ENCODE measurements at places on chromosomes 7 and 10.

DNA sequence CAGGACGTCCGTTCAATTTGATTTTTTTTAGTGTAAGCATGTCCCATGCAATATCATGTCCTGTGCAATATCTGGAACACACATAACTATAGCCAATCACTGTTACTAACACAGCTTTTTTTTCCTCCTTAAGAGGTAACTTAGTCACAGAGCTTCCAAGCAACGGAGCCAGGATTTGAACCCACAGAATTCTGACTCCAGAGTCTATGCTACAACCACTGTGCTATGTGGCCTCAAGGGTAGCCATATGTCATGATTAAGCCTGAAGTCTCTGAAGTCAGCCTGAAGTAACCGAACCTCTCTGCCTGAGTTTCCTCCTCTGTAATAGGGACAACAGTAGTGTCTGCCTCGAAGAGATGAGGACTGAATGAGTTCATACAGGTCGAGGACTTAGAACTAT, 42.2 kb upstream of the TCF7L2 start:
- DNase-seq = no peak

- DNase-seq = no peak
Observed at GRCh38 chr7:121689749-121690148, 183.2 kb upstream of the PTPRZ1 start.

- DNase-seq = no peak
Observed at GRCh38 chr7:138460176-138460648, at the start of gene TRIM24. TSS of gene TRIM24 (plus strand) at chr7:138460259. CDS start at chr7:138460549, 290 bp downstream.

- DNase-seq = no peak
Observed at GRCh38 chr7:11557627-11558026, 274.4 kb downstream of the THSD7A start.

GRCh38 chr7:143877098-143877497, 24.9 kb downstream of the TCAF1 start:
- DNase-seq = no peak

- DNase-seq = no peak
Observed at GRCh38 chr7:102080019-102080433, 206.6 kb upstream of the SH2B2 start.

DNA sequence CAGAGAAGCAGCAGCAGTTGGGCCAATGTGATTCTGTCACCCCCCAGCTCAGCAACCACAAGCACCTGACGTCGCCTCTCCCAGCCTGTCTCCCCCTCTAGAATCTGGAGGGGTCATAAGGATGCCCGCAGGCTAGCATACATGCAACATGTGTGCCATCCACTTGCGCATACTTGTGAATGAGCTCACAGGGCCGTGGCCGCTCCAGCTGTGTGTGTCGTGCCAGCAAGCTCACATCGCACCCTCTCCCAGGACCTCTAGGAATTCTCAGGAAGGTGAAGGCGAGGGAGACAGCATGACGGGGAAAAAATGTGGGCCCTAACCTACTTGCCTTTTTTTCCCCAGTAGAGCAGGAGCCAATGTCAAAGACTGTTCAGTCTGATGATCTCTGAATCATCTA, 80.3 kb downstream of the STRA8 start:
- DNase-seq = no peak

DNA sequence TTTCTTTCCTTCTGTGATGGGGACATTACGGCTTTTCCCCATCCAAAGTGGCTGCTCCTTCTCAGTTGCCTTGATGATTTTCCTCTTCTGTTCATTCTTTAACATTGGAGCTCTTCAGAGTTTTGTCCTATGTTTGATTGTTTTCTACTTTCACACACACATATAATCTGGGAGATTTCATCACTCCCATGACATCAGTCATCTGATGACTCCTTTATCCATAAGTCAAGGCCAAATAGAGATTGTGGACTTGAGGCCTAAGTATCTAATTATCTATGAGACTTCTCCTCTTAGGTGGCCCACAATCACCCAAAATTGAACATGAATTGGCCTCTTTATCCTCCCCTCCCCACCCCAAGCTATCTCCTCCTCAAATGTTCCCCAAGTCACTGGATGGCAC, 5.3 kb upstream of the COL1A2 start:
- no peak for DNase-seq

DNA sequence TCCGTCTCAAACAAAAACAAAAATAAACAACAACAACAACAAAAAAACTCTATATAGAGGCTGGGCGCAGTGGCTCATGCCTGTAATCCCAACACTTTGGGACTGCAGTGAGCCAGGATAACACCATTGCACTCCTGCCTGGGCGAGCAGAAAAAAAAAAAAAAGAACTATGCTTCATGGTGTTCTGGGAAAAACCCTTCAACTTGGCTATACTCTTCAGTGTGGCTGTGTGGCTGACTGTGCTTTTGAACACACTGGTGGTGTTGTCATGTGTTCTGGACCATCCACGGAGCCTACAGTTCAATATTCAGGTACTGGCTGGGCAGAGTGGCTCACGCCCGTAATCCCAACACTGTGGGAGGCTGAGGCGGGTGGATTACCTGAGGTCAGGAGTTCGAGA, 26.5 kb downstream of the SNX8 start:
- DNase-seq = no peak

- no peak for DNase-seq
Observed at GRCh38 chr7:18013936-18014335, 13.7 kb downstream of the PRPS1L1 start.

DNA sequence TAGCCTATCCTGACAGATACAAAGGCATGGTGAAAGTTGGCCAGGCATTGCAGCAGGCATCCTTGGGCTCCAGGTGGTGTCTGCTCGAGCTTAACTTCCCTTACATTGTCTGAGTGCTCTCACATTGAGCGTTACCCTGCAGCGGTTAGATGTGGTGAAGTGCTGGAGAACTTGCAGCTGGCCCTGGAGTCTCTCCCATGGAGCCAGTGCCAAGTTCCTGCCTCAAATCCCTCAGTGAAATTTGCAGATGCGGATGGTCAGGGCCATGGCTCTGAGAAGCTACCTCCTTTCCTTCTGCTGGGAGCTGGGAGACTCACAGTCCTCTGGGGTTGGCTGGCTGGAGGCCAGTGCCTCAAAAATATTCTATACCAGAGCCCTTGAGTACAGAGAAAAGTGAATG, 3.3 kb upstream of the ZNF746 start:
- DNase-seq = no peak

GRCh38 chr7:47273088-47273487, 308.8 kb downstream of the TNS3 start:
- DNase-seq = no peak

DNA sequence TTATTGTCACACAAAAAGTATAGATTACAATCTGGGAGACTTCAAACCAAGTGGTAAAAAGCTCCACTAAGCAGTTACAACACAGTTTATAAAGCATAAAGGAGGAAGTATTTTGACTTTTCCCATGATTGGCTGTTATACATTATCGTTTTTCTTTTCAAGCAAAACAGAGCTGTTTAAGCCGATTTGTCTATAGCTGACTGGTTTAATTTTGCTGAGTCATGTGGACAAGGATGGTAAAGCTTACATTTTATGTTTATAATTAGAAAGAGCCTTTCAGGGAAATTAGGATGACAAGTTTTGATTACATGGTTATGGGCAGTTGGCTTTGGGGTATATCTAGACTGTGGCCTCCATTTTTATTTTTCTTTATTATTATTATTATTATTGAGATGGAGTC, 152.5 kb upstream of the STK17A start:
- DNase-seq = no peak

DNA sequence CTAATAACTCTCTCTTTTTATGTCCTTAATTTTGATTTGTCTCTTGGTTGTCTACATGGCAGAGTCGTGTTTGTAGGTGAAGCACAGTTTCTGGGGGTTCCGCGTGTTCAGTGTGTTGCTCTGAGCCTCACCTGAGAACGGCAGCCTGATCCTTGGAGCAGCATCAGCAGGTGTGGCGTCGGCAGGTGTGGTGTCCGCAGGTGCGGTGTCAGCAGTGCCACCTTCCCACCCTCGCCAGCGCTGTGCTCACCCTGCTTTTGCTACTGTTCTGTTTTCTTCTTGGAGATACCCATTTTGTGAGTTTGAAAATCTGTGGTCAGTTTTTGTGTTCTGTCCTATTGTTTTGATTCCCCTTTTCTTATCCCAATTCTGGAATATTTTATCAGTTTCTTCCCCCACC, 406.6 kb downstream of the GLRX3 start:
- DNase-seq = no peak

DNA sequence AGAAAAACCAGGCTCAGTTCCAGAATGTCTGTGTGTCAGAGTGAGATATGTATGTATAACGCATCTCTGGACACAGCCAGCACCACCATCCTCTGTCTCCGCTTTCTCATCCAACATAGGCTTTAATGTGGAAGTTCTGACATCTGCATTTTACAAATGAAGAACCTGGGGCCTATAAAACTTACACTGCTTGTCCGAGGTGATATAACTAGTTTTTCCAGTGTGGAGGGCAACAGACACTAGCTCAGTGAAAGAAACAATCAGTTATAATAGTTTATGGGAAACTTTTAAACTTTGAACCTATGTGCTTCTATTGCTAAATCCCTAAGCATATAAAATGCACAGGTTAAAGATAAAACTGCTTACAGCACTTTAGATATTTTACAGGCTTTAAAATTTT, 208.7 kb downstream of the CRPPA start:
- DNase-seq = no peak

GRCh38 chr7:156400046-156400445, 240.5 kb upstream of the RNF32 start:
- DNase-seq = no peak

- DNase-seq = no peak
Observed at GRCh38 chr10:44376472-44377099, 8.3 kb downstream of the CXCL12 start.

- DNase-seq = no peak
Observed at GRCh38 chr10:49426490-49427360, 30.8 kb upstream of the DRGX start.

DNA sequence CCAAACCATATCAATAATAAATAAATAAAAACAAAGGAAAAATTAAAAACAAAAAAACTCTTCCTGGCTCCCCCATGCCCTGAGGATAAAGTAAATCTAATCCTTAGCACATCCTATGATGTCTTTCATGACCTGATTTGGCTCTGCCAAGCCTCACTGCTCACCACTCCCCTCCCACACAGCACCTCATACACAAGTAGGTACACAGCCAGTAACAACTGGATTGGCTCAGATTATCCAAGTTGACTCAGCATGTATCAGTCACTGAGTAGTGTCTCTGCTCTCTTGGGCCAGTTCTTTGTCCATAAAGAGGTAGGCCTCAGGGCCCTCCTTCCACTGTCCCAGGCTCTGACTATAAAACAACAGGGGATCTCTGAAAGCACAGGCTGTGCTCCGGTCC, 99.6 kb downstream of the STRA8 start:
- DNase-seq = no peak

- DNase-seq = no peak
Observed at GRCh38 chr7:114784746-114785145, 137.1 kb upstream of the MDFIC start.

DNA sequence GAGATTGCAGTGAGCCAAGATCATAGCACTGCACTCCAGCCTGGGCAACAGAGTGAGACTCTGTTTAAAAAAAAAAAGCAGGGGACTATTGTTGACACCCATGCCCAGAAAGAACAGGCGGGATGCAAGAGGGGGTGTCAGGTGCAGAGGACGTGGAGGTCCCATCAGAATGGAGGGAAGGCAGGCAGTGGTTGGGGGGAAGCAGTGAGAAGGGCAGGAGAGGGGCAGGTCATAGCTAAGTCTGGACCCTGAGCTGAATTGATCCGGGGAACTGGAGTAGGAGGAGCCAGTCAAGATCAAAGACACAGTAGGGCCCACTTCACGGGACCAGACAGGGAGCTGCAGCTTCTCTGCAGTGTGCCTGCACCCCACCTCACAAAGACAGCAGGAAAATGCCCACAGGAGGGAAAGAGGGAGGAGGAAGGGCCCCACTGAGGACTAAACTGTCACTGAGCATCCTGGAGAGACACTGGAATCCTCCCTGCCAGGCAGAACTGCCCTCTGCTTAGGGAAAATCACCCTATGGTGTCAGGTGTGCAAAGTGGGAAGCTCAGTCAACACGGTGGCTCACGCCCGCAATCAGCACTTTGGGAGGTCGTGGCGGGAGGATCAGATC, 27.3 kb upstream of the ECHDC3 start:
- no peak for DNase-seq

DNA sequence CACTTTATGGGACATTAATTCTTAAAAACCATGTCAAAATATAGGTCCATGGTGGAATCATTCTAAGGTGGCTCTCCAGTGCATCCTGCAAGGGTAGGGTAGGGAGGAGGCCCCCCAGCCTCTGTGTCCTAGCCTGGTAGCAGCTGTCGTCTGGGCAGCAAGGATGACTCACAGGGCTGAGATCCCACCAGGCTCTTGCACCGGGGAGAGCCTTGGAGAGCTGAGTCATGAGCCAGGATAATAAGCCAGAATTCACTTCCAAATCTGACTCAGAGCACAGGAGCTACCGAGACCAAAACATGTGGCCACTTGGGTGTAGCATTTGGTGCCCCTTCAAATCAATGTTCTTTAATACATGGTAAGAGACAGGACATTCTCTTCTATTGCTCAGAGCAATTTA, 298.5 kb downstream of the NEBL start:
- no peak for DNase-seq

- no peak for DNase-seq
Observed at GRCh38 chr10:15349112-15349511, 22.0 kb downstream of the FAM171A1 start.

DNA sequence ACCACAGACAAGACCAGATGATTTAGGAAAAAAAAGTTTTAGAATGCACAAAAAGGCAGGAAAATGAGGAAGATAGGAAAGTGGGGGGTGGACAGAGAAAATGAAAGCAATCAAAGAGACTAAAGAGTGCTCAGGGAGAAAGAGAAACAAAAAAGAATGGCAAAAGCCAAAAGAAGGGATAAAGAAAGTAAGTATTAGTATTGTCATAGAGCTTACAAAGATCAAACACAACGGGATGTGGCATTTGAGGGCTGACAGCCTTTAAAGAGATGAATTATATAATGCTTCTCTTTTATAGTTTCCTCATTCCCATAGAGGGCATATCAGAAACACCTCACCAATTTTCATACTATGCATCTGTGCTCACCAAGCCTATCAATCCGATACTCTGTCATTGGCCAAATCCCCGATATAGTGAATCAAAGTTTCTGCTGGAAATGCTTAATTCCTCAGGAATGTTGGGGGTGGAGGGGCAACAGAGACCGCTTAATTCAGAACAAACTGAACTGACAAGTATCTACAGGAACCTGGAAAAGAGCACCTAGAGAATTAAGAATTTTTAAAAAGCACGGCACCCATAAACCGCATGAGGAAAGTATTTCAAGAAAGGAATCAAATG, 2.7 kb downstream of the COG5 start:
- DNase-seq = no peak

All from CMK (cell line).